ENCODE measurements at places on chromosomes 7 and 10.

DNA sequence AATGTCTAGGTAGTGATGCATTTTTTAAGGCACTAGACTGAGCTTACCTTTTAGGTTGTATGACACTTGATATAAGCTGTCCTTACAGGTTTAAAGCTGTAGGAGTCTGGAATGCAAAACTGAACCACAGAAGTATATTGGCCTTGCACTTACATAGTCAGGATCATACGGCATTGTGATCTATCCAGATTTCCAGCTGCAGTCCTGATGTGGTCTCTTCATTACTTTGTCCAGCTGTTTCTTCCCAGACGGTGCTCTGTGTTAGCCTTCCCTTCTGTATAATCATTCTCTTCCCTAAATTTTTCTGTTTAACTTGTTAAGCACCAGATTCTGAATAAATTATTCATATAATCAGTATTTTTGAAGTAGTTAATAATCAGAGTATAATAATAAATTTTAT is 67.1 kb downstream of the AUTS2 start:
- DNase-seq: no peak

GRCh38 chr7:141043616-141044015 is 28.9 kb upstream of the MRPS33 start:
- DNase-seq: no peak

DNA sequence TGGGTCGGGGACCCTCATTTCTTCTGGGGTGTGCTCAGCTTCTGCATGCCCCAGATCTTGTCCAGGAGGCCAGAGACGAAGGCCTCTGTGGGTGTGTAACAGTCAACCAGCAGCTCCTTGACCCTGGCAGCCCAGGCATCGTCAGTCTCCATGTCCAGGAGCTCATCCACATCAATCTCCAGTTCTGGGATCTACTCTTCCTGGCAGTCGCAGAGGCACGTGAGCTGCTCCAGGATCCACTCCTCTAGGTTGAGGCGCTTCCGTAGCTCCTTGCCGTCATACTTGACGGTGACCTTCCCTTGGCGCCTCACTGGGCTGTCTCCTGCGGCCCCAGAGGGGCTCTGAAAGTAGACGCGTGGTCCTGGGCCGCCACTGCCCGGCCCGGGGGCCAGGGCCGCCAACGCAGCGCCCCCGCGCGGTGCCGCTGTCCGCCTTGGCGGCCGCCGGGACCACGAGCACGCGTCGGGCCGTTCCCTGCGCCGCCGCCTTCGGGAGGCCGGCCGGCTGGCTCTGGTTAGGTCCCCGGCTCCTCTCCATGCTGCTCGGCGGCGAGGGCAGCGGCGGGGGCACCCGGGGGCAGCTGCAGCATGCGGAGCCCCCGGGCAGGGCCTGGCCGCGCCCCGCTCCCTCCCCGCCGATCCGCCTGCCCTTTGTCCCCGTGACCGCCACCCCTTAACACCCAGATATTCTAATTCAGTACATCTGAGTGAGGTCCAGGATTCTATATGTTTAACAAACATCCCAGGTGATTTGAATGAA is 170.5 kb downstream of the SEPTIN7 start:
- DNase-seq: no peak

DNA sequence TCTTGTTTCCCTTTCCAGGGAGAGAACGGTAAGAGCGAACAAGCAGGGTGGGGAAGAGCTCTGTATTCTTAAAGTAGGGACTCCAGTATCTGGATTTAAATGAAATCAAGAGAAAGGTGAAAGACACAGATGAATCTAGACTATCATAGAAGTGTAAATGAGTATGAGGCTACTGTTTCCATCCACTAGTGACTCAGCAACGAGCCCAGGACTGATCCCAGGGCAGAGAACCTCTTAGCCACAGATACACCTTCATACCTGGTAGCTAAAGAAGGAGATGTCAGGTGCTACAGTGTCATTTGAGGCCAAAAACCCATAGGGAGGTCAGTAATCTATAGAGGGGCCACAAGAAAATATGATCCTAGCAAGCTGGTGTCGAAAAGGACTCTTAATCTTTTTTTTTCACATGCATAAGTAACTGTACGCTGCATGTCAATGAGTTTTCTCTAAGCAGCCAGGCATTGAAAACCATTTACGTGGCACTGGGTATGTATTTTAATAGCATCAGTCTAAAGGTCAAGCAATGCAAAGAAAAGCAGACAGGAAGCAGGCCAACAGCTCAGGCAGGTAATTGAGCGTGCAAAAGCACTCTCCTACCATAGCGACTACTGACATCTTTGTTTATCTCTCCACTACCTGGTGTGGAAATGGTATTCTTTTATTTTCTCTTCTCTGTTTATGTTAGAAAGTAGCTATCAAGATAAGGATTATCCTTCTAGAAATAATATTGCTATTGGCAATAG is 91.5 kb upstream of the EGR2 start:
- DNase-seq: no peak

DNA sequence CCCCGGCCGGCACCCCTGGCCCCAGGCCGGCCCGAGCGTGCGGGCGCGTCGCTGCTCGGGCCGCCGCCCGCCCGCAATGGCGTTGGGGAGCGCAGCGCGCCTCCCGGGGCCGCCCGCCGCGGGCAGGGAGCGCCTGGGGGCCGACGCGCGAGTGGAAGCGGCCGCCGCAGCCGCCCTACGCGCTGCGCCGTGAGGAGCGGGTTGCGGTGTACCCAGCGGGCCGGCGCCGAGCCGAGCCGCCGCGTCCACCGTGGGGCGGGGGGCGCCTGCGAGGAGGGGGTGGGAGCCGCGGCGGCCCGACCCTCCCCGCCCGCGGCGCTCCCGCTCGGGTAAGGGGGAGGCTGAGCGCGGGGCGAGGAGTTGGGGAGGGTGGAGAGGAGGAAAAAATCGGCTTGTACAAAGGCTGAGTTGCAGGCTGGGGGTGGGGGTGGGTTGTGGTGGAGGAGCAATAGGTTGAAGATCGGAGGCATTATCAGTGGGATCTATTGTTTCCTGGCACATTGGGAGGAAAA is 473 bp downstream of the PPP1R9A start:
- no peak for DNase-seq

DNA sequence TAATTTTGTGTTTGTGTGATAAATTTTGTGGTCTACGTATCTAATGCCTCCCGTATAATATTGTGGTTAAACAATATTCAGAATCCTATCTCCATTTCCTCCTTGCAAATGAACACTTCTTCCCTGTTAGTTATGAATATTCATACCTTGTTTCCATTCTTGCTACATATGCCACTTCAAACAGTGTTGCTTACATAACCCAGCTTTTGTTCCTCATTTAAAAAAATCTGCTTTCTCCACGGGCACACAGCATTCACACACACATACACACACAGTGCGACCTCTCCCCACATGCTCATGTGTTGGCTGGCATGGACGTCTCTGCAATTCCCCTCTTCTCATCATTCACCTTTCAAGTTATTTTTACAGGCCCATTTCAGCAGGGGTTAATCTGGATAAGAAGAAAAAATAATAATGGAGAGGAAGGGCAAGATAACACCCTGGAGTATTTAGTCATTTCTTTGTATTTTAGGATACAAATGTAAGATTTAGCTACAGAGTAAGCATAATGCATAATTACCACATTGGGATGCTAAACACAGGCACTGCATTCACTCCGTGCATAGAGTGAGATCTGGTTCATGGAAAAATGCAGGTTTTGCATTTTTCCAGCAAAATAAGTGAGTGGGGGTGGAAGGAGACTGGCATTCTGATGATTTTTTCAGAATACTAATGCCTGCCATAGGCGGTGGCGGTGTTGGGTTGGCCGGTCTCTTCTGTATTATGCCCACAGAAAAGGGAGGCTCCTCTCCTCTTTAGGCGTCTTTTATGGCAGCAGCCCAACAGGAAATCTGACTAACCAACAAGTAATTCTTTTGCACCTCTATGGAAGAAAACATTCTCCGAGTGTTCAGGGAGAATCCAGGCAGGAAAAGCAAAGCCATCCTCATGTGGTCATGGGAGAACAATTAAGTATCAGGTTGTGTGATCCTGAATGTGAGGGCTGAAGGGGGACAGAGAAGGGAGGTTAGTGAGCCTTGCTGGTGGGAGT is 31.7 kb upstream of the ELMO1 start:
- no peak for DNase-seq

- no peak for DNase-seq
Measured at GRCh38 chr10:23051855-23052331, 43.5 kb upstream of the MSRB2 start.

- DNase-seq: no peak
Measured at GRCh38 chr10:51700228-51700817, 928 bp upstream of the CSTF2T start.

All from nucleus accumbens (tissue), 56 donors.